ENCODE measurements at places on chromosomes 3 and 15.

DNA sequence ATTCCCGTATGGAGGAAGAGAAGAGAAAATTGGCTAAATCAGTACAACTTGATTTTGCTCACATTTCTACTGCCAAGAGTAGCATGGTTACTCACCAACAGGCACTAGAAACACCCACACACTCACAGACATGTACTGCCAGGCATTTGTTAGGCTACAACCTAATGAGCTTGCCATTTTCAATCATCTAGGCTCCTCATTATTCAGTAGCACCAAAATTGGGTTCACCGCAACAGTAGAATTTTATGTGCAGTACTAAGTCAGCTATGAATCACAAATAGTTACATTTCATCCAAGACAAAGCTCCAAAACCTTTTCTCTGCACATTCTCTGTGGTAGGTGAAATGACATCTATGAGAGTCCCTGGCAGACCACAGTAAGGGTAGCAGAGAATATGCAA, 15.0 kb upstream of the THUMPD3 start:
- no peak for DNase-seq

GRCh38 chr3:130627143-130627855, 110.3 kb downstream of the COL6A6 start:
- DNase-seq: no peak

DNA sequence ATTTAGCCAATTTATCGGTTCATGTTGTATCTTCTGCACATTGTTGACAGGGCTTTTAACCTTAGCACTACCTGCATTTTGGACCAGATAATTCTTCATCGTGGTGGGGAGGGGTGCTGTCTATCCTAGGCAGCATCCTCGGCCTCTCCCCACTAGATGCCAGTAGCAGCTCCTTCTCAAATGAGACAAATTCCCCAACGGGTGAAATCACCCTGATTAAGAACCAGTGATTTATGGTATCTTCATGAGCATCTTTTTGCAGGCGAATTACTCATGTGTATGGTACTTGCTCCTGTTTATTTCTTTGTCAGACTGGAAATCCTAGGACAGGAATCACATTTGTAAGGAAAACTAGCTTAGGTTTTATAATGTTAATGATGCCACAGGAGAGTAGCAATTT, 68.0 kb downstream of the C3orf70 start:
- no peak for DNase-seq

GRCh38 chr3:12627370-12627769, 36.5 kb downstream of the RAF1 start:
- no peak for DNase-seq

GRCh38 chr15:70093481-70094319, 4.0 kb downstream of the TLE3 start:
- DNase-seq: no peak

- no peak for DNase-seq
Observed at GRCh38 chr3:113214917-113215595, 3.7 kb downstream of the BOC start.

GRCh38 chr3:195885036-195885891, 23.1 kb downstream of the TNK2 start:
- no peak for DNase-seq

DNA sequence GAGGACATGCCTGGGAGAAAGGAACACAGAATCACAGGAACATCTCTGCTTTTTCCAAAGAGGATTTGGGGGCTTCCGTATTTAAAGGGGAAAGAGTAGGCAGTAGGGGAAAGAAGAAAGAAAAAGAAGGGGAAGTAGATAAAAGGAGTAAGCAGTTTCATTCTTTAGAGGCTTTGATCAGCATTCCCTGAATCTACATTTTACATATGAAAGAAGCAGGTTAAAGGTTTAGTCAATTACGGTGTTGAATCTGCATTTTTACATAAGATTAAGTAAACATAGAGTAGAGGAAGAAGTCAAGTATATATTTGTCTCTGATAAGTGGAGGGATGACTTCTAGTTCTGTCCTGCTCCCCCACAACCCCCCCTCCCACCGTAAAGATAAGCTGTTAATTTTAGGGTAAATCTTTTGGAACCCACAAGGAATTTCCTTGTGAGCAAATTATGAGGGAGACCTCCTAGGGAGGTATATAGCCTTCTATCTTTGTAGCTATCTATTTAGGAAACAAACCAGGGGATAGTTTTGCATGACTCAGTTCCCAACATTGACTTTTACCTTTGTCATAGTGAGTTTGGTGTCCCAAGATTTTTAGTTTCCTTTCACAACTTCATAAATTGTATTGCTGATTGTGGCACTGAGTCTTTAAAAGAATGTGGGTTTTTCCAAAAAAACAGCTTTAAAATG, 8.7 kb upstream of the P2RY12 start:
- DNase-seq: no peak

DNA sequence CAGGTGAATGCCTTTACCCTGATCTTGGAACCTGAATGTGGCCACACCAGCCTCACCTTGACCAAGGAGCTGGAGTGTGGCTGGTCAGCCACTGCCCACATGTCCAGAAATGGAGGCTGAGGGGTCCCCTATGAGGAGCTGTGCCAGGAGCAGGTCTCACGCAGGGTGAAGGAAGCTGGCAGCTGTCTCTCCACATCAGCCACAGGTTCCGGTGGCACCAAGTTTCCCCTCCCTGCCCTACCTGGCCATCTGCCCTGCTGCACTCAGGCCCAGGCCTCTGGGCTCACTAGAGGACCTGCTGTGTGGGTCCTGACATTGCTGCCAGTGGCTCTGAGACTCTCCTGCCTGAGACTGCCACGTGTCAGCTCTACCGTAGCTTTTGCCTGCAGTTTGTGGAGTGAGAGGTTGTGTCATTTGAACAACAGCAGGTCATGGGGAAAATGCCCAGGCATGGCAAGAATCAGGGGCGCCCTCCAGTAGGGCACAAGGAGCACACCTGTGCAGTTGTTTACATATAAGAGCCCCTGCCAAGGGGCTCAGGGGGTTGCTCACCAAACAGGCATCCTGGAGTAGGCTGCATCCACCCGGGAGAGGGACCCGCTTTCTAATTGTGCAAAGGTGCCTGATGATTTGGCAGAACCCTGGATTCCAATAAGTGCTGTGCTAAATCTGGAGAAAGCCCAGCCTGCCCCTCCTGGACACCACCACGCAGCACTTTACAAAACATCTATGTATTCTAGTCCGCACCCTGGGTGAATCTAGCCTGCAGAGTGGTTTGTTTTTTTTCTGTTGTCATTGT, 258.5 kb upstream of the TLE3 start:
- DNase-seq: no peak

DNA sequence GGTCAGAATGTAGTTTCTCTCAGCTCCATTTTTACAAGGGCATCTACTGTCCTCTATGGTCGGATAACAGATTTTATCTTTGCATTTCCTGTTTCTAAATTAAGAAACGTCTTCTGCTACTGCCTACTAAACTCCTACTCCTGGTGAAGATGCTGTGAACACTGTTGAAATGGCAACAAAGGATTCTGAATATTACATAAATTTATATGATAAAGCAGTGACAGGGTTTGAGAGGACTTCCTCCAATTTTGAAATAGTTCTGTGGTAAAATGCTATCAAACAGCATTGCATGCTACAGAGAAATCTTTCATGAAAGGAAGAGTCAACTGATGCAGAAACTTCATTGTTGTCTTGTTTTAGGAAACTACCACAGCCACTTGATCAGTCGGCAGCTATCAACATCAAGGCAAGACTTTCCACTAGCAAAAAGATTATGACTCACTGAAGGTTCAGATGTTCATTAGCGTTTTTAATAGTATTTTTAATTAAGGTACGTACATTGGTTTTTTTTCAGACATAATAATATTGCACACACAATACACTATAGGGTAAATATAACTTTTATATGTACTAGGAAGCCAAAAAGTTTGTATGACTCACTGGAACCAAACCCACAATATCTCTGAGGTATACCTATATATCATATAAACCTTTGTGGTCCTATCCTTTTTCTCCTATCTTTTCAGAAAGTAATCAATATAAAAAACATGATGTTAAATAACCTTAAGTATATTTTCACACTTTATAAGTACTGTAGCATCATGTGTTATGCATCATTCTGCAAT, 156.1 kb downstream of the STAG1 start:
- DNase-seq: no peak

- DNase-seq: no peak
Observed at GRCh38 chr15:46918462-46919140, 798.7 kb upstream of the SEMA6D start.

DNA sequence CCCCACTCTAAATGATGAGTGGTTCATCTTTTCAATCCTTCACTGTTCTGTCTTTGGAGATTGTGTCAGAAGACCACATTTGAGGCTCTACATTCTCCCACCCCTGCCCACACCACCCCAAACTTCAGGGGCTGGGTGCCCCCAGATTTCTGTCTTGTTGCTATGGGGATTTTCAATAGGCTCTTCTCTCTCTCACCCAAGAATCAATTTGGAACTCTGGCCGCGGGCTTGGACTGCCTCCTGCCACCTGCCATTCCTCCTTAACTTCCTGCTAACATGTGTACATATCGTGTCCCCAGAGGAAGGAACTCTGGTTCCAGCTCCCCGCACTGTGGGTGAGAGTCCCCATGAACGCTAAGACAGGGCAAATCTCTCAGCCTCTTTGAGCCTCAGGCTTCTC, 67.4 kb upstream of the LARS2 start:
- DNase-seq: no peak

GRCh38 chr3:170007031-170007663, 30.6 kb upstream of the GPR160 start:
- DNase-seq: no peak

GRCh38 chr3:37536840-37537239, 324.8 kb upstream of the CTDSPL start:
- DNase-seq: no peak

GRCh38 chr15:39310633-39311032, 270.2 kb upstream of the THBS1 start:
- no peak for DNase-seq

DNA sequence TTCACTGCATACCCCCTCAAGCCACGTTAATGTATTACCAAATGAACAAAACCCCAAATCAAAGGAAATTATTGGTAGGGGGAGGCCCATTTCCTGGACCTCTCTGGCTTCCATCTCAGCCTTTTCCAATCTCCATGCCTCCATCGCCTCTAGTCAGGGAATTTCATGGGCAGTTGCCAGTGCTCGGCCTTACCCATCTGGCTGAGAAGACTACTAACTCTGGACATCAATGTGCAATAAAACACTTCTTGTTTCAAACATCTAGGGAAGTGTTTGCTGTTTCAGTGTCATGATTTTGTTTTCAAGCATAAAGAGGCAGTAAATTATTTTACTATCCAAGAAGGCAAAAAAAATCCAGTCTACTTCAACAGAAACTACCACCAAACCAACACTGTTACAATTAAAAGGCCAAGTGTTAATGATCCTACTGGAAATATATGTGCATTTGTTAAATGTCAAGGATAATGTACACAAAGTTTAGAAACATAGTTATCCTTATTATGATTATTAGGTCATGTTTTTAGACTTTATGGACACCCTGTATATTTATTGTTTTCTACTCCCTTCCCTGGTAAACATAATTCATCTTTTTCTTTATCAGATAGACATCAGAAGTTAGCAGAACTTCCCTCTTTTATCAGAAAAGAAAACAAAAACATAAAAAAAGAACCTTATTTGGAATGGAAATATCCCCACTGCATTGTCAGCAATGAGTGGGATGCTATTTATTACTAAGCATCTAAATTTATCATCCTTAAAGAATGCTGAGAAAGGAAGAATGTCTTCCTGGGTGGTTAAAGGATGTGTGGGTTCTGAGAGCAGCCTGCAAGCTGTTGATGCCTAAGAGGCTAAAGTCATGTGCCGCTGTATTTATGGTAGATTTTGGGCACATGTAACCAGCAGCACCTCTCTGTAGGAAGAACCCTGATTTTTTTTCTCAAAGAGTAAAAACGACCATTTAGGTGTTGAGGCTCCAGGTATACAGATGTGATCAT, 15.2 kb downstream of the LDHAL6B start:
- DNase-seq: no peak

DNA sequence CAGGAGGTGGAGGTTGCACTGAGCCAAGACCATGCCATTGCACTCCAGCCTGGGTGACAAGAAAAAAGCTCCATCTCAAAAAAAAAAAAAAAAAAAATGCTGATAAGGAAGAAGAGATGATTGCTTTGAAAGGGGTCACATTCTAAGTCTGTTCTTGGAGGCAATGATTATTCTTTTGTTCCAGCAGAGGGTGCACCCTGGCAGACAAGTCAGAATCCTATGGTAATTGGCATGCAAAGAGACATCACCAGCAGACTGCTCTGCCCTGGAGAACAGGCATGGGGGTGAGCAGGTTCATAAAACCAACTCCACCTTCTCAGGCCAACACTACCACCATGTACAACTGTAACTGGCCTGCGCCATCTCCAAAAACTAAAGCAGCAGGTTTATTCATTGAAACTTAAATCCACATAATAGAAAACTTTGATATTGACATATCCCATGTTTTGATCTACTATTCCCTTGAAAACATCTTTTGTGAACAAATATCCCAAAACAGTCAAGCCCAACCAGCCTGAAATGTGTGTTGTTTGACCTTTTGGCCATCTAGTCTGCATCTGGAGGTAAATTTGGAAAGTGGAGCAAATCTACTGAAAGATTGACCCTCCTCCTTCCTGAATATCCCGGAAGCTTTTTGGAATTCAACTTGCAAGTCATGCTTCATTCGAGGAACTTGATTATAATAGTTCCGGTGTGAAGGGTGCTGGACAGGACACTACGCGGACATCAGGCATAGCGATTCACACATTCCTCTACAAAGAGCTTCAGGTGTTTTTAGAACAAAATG, 100.3 kb downstream of the MECOM start:
- DNase-seq: no peak

- no peak for DNase-seq
Observed at GRCh38 chr3:197499427-197499826, 56.3 kb downstream of the BDH1 start.

GRCh38 chr3:186842426-186843038, at the start of gene ADIPOQ:
TSS of gene ADIPOQ (plus strand) at chr3:186842710. CDS start at chr3:186853059, 10,349 bp downstream.
- no peak for DNase-seq

GRCh38 chr3:46870651-46871050, 6.9 kb upstream of the PTH1R start:
- no peak for DNase-seq

- DNase-seq: no peak
Observed at GRCh38 chr3:52265387-52265786, 13.1 kb downstream of the WDR82 start.

DNA sequence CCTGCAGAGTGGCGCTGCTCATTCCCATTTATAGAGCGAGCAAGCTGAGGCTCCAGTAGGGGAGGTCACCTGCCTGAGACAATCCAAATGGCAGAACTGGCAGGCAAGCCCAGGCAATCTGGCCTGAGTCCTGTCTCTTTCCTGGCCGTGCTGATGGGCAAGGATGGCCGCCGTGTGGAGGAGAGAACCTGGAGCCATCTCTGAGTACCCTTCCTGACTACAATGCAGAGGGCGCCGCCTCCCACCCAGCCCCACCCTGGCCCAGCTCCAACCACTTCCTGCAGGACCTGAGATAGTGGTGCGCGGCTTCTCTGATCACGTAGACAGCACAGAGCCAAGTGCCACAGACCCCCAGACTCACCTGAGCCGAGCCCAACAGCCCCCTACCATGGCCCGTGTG, 7.0 kb downstream of the TLR9 start:
- no peak for DNase-seq

Data from NCI-H187 treated with DMSO at 0.1 percent for 48 hours (cell line).